Activated CD8-positive, alpha-beta memory T cell treated with anti-CD3 and anti-CD28 coated beads for 1 hour (primary cell): ENCODE measurements at places on chromosomes 7 and 10.

GRCh38 chr7:31398815-31399214 lies 58.3 kb upstream of the NEUROD6 start:
- no peak for DNase-seq

DNA sequence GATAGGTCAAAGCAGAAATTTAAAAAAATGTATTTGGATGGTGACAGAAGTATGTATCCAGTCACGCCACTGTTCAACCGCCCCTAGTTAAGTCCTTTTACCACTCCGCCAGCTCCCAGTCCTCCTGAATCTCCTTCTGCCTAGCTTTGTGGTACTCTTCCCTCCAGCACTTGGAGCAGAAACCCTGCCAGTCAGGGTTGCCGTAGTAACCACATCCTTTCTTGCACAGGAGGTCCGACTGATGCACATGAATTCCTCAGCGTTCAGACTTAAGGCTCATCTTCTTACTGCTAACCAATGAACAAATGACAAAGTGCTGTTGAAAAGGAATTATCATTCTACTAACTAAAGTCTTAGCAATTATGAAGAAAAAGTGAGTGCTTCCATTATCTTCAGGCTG lies 175.3 kb upstream of the KCTD7 start:
- DNase-seq: no peak

GRCh38 chr7:114956702-114957101 lies 34.8 kb downstream of the MDFIC start:
- DNase-seq: no peak

GRCh38 chr10:114779803-114780576 lies 41.6 kb upstream of the FHIP2A start:
- DNase-seq: no peak

GRCh38 chr7:25638068-25638467 lies 409.8 kb upstream of the NPVF start:
- no peak for DNase-seq

DNA sequence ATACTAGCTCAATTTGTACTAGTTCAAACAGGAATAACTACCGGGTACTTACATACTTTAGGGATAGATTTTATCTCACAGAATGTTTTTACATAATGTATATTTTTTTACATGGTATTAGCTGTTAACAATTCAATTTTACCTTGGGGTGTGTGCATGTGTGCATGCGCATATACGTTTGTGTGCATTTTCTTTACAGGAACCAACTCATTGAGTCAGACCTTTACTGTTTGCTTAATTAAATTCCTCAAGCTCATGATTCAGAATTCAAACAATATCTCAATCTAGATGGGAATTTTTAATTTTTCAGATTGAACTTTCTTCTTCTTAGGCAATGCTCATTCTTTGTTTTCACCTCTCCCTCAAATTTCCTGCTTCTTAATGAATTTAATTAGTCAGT lies 24.7 kb upstream of the WASL start:
- DNase-seq: no peak

DNA sequence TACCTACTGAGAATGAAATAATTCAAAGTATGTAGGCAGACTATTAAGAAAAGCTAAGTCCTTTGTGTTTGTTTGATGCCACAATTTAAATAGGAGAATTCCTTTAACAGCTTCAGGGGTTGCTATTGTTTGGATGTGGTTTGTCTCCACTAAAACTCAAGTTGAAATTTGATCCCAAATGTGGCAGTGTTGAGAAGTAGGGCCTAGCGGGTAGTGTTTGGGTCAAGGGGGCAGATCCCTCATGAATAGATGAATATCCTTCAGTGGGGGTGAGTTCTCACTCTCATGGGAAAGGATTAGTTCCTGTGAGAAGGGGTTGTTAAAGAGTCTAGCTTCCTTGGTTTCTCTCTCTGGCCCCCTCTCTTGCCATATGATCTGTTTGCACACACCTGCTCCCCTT lies 97.0 kb downstream of the HGF start:
- no peak for DNase-seq

DNA sequence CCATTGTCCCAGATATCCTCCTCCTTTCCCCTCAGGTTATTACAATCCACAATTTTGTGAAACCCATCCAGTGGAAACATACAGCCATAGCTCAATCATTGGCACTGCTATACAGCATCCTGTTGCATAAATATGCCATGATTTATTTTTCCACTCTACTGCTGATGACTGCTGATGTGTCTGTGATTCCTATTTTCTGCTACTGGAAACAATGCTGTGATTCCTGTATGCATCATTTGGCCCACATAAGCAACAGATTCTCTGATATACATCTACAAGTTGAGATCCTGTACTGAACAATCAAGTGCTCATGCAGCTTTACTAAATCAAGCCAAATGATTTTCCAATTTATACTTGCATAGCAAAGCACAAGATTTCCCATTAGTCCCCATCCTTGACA lies 39.6 kb downstream of the CUL2 start:
- no peak for DNase-seq

- DNase-seq: no peak
These were observed 27.2 kb downstream of the TTYH3 start for GRCh38 chr7:2658941-2659340.

DNA sequence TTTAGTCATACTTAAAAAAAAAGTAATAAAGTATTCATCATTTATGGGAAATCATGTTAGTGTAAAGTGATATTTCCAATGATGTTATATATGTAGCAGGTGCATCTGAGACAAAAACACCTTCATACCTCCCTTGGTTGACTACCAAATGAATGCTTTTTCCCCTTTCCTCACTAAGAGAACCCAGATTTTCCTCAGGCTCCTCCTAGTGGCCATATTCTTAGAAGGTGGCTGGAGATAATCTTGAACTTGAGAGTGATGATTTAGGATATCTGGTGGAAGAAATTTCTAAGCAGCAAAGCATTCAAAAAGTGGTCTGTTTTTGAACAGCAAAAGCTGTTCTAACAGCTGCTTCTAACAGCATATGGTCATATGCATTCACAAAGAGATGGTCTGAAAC lies 16.8 kb upstream of the DNAH11 start:
- no peak for DNase-seq

- DNase-seq: no peak
These were observed 52.2 kb downstream of the PDGFA start for GRCh38 chr7:467393-467828.

- no peak for DNase-seq
These were observed 76.2 kb downstream of the ZNF22 start for GRCh38 chr10:45076891-45077290.

DNA sequence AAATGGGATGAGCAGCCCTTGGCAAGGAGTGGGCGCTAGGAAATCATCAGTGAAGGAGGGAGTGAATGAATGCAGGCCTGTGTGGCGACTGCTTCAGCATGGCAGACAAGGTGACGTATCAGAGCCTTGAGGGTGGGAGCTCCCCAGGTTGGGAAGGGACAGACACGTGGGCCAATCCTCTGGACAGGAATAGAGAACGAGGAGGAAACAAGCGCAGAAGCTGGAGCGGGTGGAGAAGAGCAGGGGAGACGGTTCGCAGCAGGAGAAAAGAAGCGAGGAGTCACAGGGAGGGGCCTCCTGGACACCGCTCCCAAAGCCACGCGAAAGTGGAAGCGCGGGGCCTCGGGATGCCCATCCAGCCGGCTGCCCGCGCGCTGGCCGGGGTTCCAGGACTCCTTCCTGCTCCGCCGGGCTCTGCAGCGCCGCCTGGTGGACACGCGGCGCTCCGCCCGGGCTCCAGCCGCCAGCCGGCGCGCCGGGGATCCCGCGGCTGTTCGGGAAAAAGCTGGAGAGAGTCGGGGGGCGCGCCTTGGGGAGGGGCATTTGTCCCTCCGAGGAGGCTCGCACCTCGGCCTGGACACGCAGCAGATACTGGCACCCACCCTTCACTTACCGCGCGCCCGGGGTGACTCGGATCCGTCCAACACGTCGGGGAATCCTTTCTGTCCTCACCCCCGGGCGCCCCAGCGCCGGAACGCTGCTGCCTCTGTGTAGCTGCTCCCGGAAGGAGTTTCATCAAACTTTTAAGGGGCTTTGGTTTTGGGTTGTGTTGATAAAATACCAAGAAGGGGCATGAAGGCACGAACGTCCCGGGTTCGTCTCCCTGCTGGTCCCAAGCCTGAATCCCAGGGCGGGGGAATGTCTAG lies 6.3 kb downstream of the ZNF503 start:
- DNase-seq: no peak

DNA sequence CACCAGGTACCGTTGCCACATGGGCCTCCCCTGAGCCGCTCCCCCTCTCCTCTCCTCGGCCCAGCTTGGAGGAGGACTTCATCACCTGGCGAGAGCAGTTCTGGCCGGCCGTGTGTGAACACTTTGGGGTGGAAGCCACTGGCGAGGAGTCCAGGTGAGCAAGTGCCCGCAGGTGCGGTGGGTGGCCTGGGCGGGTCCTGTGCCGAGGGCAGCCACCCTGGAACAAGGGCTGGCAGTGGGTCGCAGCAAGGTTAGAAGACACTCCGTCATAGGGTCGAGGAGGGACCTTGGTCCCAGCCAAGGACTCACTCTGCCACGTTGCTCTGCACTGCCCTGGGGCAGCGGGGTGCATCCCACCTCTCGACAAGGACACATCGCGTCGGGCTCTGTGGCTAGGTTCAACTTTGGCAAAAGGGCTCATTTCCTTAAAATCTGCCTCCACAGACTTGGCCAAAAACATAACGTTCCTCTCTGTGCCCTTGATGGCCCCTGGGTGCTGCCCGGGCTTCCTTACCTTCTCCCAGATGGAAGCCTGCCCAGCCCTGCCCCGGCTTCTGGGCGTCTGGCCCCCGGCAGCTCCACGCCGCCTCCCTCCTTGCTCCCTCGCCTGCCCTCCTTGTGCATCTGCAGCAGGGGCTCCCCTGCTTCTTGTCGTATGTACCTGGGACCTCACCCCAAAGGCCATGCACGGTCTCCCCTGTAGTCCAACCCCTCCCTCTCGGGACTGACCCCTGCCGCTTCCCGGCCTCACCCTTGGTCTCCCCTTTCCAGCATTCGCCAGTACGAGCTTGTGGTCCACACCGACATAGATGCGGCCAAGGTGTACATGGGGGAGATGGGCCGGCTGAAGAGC lies 12.7 kb downstream of the TMEM120A start:
- DNase-seq: no peak

- no peak for DNase-seq
These were observed 1.3 kb downstream of the NFE2L3 start for GRCh38 chr7:26153241-26153822.

DNA sequence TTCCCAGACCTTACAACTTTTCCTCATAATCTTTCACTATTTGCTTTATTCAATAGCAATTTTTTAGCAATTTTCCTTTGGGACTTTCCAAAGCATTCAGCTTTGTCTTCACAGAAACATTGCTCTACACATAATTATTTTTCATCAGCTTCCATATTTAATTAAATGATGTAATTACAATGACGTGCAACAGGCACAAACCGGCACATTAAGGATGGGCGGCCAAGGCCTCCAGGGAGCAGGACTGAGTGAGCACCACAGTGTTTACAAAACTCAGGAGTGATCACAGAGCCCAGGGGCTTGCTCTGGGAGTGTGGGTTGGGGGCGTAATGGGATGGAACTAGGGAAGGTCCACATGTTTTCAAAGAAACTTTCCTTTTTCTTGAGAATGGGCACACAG lies 69.8 kb downstream of the MAD1L1 start:
- DNase-seq: no peak

- no peak for DNase-seq
These were observed 228.5 kb downstream of the PTPRN2 start for GRCh38 chr7:158358926-158359645.

- no peak for DNase-seq
These were observed 764.0 kb upstream of the IGFBP3 start for GRCh38 chr7:46685051-46685450.

- DNase-seq: no peak
These were observed 332.0 kb downstream of the RPS24 start for GRCh38 chr10:78365694-78366093.

DNA sequence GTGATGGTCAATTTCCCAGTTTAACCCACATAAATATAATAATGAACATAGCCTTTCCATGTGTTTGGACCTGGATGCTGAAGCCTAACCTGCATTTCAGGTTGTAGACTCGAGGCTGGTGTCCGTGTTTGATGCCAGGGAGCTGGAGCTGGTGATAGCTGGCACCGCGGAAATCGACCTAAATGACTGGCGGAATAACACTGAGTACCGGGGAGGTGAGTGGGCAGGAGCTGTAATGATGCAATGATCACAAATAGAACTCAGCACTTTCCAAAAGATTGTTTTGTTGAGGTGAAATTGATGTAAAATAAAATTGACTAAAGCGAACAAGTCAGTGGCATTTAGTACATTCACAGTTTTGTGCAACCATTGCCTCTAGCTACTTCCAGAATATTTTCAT lies 30.8 kb upstream of the STK17A start:
- no peak for DNase-seq

DNA sequence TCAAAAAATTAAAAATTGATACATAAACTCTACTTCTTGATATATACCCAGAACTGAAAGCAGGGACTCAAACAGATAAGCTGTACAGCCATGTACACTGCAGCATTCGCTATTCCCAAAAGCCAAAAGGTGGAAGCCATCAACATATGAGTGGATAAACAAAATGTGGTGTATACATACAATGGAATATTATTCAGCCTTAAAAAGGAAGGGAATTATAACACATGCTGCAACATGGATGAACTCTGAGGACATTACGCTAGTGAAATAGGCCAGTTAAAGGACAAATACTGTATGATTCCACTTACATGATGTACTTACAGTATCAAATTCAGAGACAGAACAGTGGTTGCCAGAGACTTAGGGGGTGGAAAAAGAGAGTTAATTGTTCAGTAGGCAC lies 8.1 kb downstream of the TMEM209 start:
- DNase-seq: no peak

DNA sequence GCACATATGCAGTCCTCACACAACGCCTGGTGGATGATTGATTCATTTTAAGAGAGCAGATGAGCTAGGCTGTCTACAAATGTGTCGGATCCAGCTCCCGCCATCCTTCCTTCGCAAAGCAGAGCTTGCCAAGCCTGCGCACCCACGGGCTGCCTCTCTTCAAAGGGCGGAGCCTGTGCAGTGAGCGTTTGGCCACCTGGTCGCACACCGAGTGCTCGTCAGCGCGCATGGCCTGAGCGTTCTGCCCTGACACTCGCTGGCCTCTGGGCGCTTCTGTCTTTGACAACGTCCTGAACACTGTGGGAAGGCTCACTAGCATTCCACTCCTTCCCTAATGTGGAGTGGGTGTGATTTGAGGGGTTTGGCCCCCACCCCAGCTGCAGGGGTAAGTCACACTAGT lies 47.1 kb upstream of the TMEM72 start:
- DNase-seq: no peak

DNA sequence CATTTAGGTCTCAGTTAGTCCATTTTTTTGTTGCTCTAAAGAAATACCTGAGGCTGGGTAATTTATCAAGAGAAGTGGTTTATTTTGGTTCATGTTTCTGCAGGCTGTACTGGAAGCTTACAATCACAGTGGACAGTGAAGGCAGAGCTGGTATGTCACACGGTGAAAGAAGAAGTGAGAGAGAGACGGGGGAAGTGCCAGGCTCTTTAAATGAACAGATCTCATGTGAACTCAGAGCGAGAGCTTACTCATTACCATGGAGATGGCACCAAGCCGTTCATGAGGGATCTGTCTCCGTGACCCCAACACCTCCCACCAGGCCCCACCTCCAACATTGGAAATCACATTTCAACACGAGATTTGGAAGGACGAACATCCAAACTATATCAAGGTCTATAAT lies 18.9 kb upstream of the PNLIPRP3 start:
- no peak for DNase-seq

- no peak for DNase-seq
These were observed 29.7 kb upstream of the GSDME start for GRCh38 chr7:24786941-24787340.
